ENCODE measurements at places on chromosomes 3 and 15.

GRCh38 chr3:126487151-126487771 is 11.6 kb upstream of the ZXDC start:
- no peak for DNase-seq

GRCh38 chr3:86815880-86816279 is 175.1 kb downstream of the VGLL3 start:
- no peak for DNase-seq

GRCh38 chr15:28267727-28268126 is 54.3 kb downstream of the HERC2 start:
- DNase-seq = no peak

GRCh38 chr3:127560051-127560787 is 30.3 kb downstream of the TPRA1 start:
- DNase-seq = no peak

DNA sequence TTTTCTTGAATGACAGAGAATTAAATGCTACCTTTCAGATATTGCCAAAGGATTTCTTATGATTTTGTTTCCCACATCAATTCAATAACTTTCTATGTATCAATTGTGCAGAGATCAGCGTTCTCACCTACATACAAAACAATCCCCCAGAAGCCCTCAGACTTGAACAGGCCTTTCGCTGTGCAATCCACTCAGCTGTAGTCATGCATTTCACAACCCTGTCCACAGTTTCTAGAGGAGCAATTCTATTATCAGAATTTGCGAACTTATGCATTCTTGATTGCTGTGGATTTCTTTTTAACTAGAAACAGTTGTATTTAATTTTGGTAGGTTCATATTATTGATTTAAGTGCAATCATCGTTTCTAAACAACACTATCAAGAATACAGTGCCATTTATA is 13.7 kb upstream of the ALCAM start:
- DNase-seq = no peak

GRCh38 chr15:70453238-70453637 is 310.1 kb downstream of the UACA start:
- no peak for DNase-seq

- no peak for DNase-seq
Observed at GRCh38 chr3:160369784-160370183, 29.2 kb downstream of the IFT80 start.

GRCh38 chr3:58154626-58155449 is 55.9 kb downstream of the DNASE1L3 start:
- DNase-seq = no peak

DNA sequence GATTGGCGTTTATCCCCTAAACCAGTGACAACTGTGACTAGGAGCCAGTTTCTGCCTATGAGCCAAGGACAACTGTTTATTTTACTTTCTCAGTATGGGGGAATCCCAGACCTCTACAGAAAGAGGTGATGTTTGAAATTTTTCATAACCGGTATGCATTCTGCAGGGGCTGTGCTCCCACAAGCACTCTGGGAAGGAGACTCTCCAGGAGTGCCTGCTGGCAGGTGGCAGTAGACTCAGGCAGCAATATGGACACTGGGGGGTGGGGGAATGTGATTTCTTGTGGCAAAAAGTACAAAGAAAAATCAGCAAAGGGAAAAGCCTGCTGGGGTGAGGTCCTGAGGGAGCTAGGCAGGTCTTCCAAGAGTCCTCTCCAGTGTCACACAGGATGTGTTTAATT is 5.9 kb downstream of the TGM4 start:
- no peak for DNase-seq

- no peak for DNase-seq
Observed at GRCh38 chr15:99509686-99510461, 55.9 kb upstream of the MEF2A start.

DNA sequence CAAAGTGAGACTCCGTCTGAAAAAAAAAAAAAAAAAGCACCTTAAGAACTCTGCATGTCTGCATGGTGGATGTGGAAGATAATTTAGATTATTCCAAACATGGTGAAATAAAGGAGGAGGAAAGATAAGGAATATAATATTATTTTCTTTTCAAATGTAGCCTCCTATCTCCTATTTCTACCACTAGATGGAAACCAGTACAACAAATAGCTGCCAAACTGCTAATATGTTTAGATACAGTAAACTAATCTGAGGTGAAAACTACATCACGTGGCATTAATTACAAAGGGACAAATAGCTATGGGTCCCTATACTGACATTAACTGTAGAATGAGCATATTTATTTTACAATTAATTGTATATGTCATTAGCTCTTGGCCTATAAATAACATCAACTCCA is 197.8 kb downstream of the TBC1D5 start:
- DNase-seq = no peak

GRCh38 chr15:61153291-61153690 is 75.8 kb downstream of the RORA start:
- DNase-seq = no peak

DNA sequence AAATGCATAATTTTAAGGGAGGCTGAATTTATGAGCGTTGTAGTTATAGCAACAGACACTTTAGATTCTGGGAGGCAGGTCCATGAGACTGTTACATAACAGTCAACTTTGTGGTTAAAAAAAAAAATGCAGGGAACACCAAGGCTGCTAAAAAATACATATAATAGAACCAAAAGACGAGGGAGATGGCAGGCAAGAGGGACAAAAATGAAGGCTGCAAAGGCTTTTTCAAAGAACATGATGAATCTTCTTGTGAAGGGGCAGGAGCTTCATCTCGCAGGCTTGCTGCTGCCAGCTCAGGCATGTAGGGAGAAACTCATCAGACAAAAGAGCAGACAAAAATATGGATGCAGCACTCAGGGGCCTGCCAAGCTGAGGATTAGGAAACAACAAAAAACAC is 243.9 kb downstream of the SHQ1 start:
- DNase-seq = no peak

DNA sequence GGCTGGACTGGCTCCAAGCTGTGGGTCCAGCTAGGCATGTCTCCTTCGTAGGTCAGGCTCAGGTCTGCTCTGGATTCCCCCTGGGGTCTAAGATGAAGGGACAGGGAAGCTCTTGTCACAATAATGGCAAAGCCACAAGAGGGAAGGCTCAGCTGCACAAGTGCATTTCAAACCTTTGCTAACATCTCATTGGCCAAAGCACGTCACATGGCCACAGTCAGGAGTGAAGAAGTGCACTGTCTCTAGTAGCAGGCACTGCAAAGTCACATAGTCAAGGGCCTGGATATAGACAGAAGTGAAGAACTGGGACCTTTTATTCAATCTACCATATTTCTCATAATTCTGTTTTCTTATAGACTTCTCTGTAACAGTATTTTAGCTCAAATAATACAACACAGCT is 20.1 kb downstream of the DLEC1 start:
- no peak for DNase-seq

GRCh38 chr15:90337256-90337655 is 14.8 kb upstream of the ZNF774 start:
- no peak for DNase-seq

GRCh38 chr15:63879995-63880394 is 46.2 kb upstream of the HERC1 start:
- no peak for DNase-seq

GRCh38 chr3:97610626-97611025 is 153.9 kb upstream of the ARL6 start:
- no peak for DNase-seq

- no peak for DNase-seq
Observed at GRCh38 chr3:176964661-176965060, 232.6 kb downstream of the TBL1XR1 start.

DNA sequence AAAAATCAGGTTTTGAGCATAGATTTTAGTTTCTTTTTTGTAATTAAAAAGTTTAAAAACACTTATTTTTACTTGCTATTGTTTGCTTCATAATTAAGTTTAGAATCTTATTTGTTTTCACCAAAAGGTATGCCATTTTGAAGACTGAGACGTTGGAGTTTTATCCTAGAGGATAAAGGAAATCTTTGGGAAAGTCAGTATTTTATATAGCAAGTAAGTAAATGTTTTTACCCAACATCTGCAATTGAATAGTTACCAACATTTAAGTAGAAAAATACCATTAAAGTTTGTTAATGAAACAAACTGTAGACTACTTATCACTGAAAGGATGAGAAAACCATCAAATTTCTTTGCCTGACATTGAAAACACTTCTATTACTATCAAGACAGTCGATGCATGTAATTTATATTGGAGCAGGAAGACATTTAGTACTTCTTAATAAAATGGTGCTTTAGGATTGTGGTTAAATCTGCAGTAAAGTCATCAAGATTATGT is 14.0 kb upstream of the CHD2 start:
- no peak for DNase-seq

- no peak for DNase-seq
Observed at GRCh38 chr3:195897081-195897852, 11.1 kb downstream of the TNK2 start.

DNA sequence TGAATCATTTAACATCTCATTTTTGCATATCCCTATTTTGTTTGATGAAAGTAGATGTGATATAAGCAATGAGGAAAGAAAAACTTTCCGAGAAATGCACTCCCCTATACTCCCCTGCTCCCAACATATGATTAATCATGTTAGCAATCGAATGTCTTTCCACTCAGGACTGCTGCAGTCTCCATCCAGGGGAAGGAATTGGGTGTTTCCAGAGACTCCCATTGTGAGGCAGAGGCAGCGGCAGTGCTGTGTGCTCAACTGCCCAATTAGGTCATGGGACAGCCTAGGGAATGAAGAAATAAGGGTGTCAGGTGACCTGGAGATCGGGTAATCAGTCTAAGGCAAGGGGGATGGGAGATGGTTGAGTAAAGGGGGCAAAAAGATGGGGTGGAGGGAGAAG is 268.6 kb upstream of the MEIS2 start:
- no peak for DNase-seq

DNA sequence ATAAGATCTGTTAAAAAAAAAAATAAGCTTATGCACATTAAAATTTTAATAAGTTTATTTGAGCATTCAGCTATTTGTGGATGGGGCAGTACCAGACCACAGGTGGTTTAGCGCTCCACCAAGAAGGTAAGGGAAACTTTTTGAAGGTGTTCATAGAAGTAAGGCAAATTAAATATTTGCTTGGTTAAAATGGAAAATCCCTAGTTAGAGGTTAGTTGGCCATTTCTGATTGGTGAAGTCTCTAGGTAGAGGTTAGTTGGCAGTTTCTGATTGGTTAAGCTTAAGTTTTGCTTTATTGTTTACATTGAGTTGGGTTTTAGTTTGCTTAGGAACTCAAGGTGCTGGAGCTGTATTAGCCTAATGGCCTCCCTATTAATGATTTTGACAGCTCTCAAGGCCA is 30.7 kb downstream of the SCN11A start:
- DNase-seq = peak; percentile 6

DNA sequence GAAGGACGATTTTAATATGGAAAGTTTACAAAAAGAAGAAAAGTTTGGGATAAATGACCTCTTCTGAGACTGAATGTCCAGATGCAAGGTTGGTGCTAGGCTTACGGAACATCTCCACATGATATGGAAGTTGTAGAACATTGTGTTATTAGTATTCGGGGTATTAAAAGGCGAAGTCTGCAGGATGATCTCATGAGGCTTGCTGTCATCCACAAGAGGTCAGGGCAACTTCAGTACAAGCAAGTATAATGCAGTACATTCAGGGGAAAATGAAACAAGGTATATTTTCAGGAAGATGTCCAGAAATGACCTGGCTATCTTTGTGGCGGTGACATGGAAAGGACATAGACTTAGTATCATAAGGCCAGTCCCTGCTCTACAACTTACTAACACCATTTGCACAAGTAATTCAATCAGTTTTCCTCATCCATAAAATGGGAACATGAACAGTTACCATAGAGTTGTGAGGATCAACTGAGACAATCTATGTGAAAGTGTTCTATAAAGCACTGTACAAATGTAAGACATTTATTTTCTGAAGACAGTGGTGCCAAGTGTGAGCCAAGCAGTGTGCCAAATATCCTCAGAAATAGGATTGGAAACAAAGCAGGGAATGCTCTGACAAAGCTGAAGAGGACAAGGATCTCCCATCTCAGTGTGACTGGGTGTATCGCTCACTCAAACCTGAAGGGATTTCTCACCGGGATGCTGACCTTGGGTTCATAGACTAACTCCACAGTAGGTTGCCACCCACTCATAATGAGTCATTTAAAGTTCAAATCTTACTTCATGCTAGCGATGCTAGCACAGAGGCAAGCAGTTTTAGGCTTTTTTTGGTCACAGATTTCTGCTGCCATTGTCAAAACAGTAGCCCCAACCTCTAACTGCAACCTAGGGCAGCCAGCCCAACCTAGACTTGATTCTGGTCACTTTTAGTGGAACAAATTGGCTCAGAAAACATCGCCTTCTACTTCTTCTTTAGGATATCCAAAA is 118.3 kb downstream of the TIGIT start:
- no peak for DNase-seq

DNA sequence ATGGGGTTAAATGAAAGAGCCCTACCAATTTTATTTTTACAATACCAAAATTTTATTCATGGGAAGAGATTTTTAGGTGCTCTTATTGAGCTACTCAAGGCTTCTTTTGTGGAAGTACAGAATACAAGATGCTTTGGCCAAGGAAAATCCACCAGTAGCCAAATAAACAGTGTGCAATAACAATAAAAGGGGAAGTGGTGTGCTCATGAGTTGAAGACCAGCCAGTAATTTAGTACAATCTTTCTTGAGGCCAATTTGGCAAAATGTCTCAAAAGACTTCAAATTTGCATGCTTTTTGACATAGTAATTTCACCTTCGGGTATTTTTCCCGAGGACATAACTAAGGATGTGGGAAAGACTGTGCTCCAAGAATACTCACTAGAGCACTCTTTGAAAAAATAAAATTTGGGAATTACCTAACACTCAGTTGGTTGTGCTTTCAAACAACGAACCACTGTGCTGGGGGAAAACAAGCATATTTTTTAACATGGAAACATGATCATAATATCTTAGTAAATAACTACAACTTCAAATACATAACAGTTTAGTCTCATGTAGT is 294.0 kb downstream of the DIPK2A start:
- no peak for DNase-seq

- peak; percentile 23 for DNase-seq
Observed at GRCh38 chr15:74725845-74726773, 781 bp upstream of the CYP1A1 start.

DNA sequence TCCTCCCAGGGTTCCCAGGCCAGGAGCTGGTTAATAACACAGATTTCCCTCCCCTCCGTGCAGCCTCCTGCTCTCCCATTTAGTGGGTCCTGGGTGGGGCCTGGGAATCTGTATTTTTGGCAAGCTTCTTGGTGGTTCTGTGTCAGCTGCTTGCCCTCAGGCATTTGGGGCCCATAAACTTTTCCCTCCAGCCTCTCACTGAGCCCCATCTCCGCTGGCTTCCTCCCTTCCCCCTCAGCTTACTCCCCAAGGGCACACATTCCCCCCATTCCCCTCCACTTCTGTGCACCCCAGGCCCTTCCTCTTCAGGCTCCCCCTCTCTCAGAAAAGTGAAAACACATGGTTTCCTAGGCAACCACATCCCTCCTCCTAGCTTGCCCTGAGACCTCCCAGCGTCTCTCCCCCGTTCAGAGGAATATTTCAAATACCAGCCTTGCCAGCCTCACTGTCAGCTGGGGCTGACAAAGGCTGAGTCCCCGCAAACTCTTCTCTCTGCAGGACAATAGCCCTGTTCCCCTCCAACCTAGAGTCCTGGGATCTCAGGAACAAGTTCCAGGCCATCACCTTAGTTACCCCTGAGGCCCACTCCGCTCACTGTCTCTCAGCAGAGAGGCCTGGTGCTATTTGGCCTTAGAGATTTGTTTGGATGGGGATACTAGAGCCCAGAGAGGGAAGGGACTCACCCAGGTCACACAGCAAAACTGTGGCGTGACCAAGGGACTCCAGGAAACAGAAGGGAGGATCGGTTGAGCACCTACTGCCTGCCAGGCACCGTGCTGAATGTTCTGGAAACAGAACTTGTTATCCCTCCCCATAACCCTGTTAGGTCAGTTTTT is 44.6 kb upstream of the SMAD6 start:
- no peak for DNase-seq

Measured in germinal center (tissue), 1 donor.